ENCODE measurements at places on chromosomes 6 and 20.

DNA sequence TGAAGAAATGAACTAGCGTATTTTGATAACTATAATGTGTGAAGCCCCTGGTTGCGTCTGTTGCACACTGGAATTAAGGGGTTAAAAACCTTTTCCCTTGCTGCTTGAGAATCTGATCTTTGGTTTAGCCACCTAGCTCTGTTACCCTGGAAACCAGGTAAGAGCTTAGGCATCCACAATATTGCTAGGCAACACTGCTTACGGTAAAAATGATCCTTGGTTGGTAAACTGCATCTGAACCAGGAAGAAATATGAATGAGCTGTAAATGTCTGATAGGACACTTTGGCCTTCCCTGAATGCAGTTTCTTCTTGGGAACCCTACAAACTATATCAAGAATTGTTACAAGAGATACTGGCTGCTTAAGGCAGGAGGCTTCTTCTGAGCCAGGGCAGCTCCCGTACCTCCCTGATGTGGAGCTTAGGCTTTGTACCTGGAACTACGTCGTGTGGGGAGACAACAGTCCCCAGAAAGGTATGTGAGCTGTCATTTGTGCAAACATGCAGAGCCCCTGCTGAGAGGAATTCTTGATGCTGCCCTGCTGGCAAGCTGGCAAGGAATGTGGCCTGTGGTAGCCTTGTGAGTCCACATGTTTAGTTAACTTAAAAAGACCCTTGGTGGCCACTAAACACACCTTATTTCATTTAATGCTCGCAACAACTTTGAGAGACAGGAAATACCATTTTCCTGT, 18.4 kb downstream of the UBE3D start:
- no peak for DNase-seq

- no peak for DNase-seq
These were observed 512.2 kb upstream of the MARCKS start for GRCh38 chr6:113344969-113345368.

DNA sequence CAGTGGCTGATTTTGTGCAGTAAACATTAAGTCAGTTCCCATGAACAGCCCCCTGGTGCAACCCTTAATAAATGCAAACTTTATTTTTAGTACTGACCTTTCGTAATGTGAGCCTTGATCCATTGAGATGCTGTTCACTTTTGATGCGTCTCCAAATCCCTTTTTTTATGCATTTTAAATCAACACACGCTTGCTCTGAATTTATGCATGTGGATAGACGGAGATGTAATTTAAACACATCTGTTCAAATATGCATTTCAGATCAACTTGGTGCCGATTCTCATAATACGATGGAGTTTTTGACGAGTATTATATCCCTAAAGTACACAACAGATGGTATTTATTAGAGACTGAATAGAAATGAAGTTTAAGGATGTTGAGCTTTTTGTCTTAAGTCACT, 505.7 kb downstream of the CDKAL1 start:
- no peak for DNase-seq

GRCh38 chr20:10705801-10706459, 32.1 kb upstream of the JAG1 start:
- no peak for DNase-seq

- peak; percentile 38 for DNase-seq
These were observed 228.6 kb upstream of the JARID2 start for GRCh38 chr6:15017261-15017660.

- DNase-seq: no peak
These were observed 214.9 kb downstream of the LY86 start for GRCh38 chr6:6803180-6803977.

DNA sequence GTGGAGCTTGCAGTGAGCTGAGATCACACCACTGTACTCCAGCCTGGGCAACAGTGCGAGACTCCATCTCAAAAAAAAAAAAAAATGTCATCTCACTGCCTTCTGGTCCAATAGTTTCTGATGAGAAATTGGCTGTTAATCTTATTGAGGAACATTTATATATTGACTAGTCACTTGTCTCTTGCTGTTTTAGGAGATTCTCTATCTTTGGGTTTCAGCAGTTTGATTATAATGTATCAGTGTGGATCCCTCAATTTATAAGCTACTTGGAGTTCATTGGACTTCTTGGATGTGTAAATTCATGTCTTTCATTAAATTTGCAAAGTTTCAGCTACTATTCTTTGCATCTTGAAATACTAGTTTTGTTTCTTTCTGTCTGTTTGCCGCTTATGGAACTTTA, 11.2 kb downstream of the ZGPAT start:
- no peak for DNase-seq

GRCh38 chr6:123415844-123416468, 220.8 kb downstream of the TRDN start:
- peak; percentile 6 for DNase-seq

DNA sequence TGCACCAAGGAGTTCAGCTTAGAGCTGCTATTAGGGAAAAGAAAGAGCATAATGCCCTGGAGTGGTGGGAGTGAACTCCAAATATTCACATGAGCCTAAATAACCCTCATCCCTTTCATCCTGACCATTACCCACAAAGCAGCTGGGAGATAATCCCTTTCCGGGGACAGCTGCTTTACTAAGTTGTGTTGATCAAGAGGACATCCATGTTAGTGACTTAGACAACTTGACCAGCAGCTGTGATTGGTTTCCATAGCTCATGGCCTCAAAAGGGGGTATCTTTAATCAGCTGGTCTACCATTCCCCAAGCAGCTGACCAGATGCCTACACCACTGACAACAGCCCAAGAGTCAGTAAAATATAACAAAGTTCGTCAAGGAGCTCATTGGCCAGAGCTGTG, 75.8 kb upstream of the LY86 start:
- DNase-seq: no peak

- no peak for DNase-seq
These were observed 34.5 kb downstream of the SHLD1 start for GRCh38 chr20:5784735-5785134.

- DNase-seq: no peak
These were observed 629.0 kb downstream of the EPHA7 start for GRCh38 chr6:92790381-92790780.

DNA sequence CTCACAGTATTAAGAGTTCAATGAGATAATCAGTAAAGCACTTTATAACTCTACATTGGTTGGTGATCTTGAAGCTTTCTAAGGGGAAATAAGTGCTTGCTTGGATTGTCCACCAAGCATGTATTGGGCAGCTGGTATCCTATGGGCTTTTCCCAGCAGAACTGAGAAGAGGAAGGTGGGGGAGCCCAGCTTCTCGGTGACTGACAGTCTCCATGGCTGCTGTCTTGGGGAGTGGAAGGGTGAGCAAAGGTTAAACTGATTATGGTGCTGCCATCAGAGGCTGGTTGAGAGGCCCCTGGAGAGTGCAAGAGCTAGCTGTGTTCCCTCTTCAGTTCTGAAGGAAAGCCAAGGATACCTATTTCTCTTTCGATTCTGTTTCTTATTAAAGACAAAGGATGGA, 35.5 kb upstream of the ADTRP start:
- DNase-seq: no peak

DNA sequence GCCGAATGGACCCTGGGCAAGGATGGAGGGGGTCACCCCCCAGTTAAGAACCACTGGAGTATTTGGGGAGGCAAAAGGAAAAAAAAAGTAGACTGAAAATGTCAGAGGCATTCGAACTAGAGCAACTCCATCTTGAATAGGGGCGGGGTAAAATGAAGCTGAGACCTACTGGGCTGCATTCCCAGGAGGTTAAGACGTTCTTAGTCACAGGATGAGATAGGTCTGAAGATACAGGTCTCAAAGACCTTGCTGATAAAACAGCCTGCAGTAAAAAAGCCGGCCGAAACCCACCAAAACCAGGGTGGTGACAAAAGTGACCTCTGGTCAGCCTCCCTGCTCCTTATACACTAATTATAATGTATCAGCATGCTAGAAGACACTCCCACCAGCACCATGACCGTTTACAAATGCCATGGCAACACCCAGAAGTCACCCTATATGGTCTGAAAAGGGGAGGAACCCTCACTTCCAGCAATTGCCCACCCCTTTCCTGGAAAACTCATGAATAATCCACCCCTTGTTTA, 70.4 kb upstream of the KCNG1 start:
- DNase-seq: no peak

DNA sequence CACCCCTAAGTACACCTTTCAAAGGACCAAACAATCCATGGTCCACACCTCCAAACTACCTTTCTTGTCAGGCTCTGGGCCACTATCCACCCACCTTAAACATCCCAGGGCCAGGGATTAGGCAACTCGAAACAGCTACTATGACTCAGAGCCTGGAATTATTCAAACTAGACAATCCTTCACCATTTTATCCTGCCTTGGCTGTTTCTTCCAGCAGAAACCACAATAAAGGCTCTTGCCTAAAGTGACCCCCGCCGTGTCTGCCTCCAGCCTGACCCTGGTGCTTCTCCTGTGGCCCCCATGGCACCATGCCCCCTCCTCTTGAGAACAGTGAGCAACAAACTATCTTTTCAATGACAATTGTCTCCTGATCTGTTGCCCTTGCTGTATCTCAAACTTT, 195.5 kb downstream of the EPM2A start:
- DNase-seq: no peak

GRCh38 chr6:49052901-49053300, 410.2 kb downstream of the MMUT start:
- DNase-seq: no peak

DNA sequence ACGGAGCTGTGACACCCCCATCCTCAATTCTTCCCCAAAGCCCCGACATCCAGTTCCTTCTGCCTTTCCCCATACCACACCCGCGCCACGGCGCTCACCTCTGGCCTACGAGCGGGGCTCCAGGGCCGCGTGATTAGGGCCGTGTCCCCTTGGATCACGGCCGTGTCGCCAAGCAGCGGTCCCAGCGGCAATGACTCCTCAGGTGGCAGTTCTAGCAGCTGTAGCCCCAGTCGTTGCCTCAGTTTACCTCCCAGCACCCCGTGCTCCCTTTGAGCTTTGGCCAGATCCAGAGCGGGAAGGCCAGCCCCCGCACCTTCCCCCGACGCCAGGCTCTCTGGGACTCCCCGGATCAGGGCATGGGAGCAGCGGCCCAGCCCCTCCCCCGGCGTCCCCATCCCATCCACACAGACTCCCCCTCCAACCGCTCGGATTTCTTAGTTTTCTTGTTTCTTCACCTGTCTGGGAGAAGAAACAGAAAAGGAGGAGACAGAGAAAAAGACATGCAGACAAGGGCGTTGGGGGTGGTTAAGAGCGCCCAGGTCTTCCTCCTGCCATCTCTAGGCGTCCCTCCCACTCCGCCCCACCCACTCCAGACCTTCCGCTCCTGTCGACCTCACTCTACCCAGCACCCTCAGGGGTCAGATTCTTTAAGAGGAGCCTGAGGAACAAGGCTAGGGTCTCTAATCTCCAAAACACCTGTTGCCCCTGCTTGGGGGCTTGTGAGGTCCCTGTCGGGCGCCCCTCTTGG, at the start of gene DDAH2:
TSS of gene DDAH2 (minus strand) at position 533 of the 748 bp plus-strand sequence. CDS start at position 395, 138 bp downstream.
- DNase-seq: no peak

- no peak for DNase-seq
These were observed 41.0 kb downstream of the SAMD5 start for GRCh38 chr6:147549531-147549930.

DNA sequence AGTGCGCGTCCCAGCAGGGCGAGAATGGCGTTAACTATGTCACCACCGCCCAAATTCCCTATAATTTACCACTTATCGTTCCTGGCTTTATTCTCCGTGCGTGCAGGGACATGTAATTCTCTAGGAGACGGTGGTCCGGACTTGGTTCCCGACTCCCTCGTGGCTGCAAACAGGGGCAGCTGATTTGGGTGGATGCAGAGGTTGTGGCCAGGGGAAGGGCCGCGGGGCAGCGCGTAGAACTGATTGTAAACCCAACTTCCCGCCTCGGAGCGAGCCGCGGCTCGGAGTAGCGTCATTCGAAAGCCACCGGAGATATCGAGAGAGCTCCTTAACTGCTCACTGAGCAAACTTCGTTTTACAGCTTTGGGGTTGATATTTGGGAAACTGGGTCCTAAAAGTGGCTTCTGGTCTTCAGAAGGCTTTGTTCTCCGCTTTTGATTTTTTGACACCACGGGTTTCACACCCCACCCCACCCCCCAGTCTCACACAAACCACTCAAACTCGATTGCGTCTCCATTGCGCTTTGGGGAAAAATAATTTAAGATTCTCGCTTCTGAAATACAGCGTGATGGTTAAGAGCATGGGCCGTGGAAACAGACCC, 17.5 kb upstream of the ZSCAN9 start:
- DNase-seq: peak; percentile 50

GRCh38 chr20:3724356-3724755, 8.1 kb upstream of the HSPA12B start:
- DNase-seq: no peak

DNA sequence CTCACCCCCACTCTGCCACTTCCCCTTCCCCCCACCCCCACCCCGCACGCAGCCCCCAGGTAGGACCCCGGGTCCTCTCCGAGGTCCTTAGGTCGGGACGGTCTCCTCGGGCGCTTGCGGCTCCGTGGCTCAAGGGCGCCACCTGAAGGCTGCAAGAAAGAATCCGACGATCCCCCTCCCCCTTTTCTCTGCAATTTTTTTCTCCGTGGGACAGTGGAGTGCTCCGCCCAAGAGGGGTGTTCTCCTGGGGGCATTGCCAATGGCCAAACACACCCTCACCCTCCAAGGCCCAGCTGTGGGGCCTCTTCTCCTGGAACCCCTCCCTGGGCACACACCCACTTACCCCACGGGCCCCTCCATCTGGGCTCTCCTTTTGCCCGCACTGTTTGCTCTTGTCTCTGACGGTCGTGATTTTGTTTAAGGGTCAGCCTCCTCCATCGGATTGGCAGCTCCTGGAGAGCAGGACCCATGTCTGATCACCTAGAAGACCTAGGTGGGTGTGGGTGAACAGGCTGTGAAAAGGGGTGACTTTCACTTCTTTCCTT, 1.1 kb upstream of the TMEM74B start:
- DNase-seq: peak; percentile 79

- DNase-seq: no peak
These were observed 86.8 kb upstream of the SHLD1 start for GRCh38 chr20:5663396-5663795.

DNA sequence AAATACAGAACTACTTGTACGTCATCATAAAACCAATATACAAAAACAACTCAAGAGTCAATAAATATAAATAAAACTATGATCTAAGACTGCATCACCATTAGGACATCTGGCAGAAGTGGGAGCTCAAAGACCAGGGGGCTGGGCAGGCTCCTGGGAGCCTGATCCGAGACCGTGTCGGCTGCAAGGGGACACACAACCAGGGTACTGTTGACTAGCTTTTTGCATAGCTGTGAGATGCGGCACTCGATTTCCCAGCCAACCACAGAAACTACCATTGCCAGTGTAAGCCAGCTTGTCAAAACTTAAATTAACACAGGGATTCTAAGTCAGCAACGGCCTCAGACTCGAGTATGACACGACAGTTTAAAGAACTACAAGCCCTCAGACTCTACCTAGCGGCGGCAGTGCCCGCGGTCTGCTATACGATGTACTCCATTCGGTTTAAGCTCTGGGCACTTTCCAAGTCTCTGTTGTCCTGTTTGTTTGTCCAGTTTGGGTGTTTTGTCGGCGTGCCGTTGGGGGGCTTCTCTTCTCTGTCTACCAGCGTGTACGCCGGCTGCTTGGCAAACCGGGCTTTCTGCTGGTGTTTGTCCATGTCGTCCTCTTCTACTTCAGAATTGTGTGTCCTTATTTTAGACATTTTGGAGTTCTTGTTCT, 34.6 kb downstream of the JAG1 start:
- DNase-seq: no peak

All from AG08396 (cell line).